ENCODE measurements at places on chromosomes 4 and X.

GRCh38 chr4:126448086-126448845 lies 1133.5 kb downstream of the FAT4 start:
- no peak for DNase-seq

DNA sequence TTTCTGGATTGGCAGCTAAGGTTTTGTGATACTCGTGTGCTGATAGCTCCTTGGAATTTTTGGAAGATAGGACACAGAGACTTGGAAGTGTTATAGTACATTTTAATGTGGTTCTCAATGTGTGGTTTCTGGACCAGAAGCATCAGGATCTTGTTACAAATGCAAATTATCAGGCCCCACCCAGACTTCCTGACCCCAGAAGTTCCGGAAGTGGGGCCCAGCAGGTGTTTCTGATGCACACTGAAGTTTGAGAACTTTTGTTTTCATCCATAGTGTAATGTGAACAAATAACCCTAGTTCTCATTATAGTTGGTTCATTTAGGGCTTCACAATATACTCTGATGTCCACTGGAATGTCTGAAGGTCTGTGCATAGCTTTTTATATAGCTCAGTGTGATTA lies 49.6 kb downstream of the LAMP2 start:
- DNase-seq = no peak

- DNase-seq = no peak
Measured at GRCh38 chr4:159941076-159941475, 838.2 kb downstream of the RAPGEF2 start.

GRCh38 chr4:37442062-37442323 lies 197.4 kb downstream of the NWD2 start:
- no peak for DNase-seq

GRCh38 chr4:54402880-54403480 lies 173.9 kb downstream of the PDGFRA start:
- DNase-seq = no peak

DNA sequence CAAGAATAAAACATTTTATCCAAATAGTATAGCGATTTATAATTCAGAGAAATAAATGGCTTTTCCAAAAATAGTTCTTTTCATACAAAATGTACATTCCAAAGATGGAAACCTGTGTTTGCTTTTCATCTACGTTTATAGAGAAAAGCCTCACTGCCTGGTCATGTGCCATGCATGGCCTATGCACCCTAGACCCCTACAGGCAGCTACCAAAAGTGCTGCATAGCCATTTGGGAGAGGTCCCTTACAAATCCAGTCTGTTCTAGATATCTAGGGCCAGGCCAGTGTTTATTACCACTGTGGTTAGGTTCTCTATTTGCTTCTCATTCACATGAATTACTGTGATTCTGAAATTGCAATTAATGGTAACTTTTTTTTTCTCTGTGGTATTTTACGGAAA lies 17.2 kb downstream of the HMGB2 start:
- DNase-seq = no peak

- DNase-seq = no peak
Measured at GRCh38 chrX:121084903-121085611, 37.6 kb downstream of the GLUD2 start.

DNA sequence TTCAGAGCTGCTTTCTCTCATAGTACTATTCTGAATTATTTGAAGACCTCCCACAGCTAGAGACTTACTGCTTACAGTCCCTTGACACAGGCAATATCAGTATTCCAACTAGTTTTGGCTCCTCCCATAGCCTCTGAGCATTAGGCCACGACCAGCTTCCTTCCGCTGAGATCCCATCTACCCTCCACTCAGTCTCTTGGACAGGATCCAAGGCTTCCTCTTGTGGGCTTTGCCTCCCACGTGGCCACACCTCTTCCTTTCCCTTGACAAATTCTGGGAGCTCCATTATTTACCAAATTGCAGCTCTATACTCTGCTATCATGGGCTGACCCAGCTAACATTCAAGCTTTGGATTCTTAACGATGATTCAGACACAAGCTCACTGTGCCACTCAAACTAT lies 470.4 kb upstream of the GALNT7 start:
- no peak for DNase-seq

GRCh38 chr4:158590306-158590705 lies 68.6 kb downstream of the RXFP1 start:
- no peak for DNase-seq

- no peak for DNase-seq
Measured at GRCh38 chr4:169385376-169385775, 114.6 kb upstream of the SH3RF1 start.

DNA sequence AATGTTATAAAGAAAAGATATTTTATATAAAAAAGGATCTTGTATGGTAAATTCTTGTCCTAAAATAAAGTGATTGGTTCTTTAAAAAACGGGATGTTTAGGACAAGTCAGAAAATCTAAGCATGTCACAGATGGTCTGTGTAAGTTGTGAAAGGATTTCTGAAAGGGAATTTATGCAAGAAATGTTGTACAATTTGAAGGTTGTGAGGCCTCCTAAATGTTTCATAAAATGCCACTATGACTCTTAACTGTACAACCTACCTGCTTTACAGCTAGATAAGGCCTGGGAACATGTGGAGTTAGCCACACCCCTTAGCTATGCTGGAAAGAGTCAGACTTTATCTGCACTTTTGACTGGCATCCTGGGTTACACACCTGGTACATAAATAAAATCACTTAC lies 951.5 kb upstream of the POU3F4 start:
- DNase-seq = no peak

DNA sequence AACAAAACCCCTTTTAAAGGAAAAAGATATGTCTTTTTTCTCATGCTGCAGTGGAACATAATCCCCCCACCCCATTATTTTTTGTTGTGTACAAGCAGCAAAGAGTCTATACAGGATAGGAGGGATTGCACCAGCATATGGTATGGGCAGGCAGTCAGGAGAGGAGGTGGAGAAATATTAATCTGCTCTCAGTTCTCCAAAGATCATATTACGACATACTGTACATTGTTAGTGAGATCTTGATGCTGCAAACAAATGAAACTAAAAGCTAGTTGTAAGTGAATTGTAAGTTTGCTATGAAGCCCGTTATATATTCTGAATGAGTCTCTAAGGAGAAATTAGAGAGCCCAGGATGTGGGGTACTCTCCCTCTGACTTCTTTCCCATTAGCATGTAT lies 75.3 kb downstream of the RAPGEF2 start:
- DNase-seq = no peak

- no peak for DNase-seq
Measured at GRCh38 chrX:2703991-2704369, 12.9 kb downstream of the CD99 start.
